ENCODE measurements at places on chromosomes 4 and X.

- DNase-seq: no peak
These were observed 11.7 kb upstream of the TMEM156 start for GRCh38 chr4:39043861-39044363.

GRCh38 chr4:123846092-123846491 is 449.5 kb downstream of the SPRY1 start:
- DNase-seq: no peak

DNA sequence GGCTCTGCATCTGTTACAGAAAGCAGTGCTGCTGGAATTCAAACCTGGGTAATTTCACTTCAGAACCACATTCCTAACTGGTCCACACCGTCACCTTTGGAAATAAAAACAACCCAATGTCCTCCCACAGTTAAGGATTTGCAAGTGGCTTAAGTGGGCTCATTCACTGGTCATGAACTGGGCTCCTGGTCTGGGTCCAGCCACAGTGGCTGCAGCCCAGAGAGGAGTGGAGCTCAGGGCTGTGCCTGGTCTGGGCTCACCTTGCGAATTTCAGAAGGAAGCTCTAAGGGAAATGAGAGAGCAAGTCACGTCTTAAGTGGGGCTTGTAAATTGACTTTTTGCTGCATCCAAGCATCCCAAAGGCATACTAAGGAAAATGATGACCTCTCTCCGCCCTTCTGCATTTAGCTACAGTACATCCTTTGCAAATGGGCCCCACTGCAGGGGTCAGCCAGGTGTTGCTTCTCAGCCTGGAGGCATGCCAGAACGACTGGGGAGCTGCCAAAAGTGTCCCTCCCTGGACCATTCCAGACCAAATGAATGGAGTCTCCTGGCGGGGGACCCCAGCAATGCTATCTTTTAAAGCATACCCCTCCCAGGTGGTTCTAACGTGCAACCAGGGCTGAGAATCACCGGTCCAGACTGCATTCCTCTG is 25.6 kb upstream of the CRMP1 start:
- DNase-seq: no peak

DNA sequence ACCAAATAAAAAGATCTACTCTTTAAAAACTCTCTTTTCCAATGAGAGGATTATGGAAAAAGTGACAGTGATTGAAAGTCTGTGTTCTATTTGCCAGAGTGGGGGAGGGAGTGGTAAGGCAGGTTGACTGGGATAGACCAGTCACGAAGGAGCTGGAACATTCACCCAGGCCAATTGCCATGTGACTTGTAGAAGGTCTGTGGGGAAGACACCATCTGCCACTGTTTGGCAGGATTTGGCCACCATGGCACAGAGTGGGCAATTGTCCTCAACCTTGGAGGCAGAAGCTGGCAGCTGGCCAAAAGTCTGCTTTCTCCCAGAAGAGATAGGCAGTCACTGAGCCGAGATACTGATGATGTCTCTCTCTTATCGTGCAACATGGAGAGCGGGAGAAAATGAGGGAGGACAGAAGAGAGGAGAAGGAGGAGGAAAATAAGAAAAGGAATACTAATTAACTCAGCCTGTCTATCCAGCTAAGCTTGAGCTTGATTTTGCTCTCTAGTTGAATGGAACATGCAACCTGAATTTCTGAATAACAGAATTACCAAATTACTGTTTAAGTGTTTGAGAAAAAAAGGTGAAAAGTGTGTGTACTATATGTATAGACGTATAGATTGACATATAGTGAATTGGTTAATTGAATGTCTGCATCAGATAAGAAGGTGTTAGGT is 267.1 kb downstream of the ARHGAP24 start:
- no peak for DNase-seq

- no peak for DNase-seq
These were observed 1.3 kb upstream of the CITED1 start for GRCh38 chrX:72306851-72307645.

- DNase-seq: no peak
These were observed 94.1 kb upstream of the PPP3CA start for GRCh38 chr4:101441446-101441845.

DNA sequence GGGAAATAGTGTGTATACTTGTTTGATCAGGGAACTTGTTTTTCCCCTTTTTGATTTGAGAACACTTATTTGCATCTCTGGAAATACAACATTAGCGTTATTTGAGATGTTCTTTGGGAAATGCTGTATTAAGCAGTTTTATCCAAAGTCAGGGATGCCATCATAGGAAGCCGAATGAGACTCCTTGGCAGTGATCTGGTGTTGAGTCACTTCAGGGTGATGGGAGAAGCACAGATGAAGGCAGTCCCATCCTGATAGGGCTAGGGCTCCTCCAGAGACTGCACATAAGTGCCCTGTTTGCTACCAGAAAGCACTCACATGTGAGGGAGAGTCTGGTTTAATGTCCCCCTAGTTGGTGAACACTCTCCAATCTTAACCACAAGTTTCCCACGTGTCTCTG is 62.3 kb downstream of the IL1RAPL1 start:
- no peak for DNase-seq

- DNase-seq: peak; percentile 52
These were observed 4.5 kb downstream of the DDX60L start for GRCh38 chr4:168475745-168476144.

All from stimulated activated naive CD8-positive, alpha-beta T cell treated with anti-CD3 and anti-CD28 coated beads, Interleukin-15, Interleukin-2, amounts not matched to agents 100 U/mL and 50 U/mL, for 24 hours (primary cell).